Common myeloid progenitor, CD34-positive (primary cell): ENCODE measurements at places on chromosomes 5 and 9.

DNA sequence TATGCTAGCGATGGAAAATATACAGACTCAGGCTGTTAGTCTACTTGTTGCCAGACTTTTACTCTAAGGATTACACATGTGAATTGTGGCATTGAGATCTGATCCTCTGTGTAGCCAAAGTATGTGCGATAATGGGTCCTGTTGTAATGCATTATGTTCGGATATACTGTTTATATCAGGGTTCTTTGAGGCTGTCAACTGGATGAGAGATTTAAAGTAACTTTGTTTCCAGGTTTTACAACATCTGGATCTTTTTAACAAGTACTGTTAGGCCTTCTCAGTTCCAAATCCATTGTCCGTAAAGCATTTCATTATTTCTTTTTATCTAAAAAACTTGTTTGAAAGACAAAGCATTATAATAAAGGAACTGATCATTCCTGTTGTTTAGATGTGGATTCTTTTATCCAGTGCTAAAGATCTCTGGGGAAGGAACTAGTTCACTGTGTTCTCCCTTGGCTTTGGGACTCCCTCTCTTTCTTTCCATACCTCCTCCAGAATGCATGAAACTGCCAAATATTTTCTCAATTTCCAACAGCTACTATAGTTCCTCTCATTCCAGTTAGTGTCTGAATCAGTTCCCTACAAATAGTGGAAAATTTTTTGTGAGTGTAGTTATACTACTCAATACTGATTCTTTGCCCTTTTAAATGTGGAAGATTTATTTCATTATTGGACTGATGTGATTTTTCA is 68.8 kb downstream of the HACD4 start:
- no peak for DNase-seq

- DNase-seq = no peak
These were observed 97.8 kb downstream of the PAPPA start for GRCh38 chr9:116251366-116251765.

DNA sequence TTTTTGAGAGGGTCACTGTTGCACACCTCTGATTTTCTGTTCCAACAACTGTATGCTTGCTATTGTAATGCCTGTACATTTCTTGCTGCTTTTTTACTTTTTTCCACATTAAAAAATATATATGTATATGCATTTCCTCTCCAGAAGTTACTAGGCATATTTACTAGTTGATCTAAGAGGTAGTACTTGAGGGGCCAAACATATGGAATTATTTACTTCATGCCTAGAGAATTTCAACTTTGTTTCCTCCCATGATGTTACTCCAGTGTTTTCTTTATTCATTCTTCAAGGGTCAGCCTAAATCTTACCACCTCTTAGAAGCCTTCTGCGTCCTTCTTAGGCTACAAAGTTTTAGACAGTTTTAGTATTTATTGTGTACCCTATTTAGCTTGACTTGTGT is 122.7 kb downstream of the NMUR2 start:
- no peak for DNase-seq

DNA sequence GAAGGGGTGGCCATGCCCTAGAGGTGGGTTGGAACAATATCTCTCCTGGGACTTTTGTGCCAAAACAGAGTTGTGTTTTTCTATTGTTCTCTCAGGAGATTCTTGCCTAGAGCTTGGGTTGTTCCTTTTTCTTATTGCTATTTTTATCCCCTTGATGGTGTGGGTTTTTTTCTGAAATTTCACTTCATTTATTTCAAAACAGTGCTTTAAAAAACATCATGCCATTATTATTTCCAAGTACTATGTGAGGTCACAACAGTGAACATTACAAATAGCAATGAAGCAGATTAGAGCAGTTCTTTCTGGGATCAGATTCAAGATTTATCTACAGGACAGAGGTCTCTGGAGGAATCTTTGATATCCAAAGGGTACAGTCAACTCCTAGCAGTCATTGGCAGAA is 76.6 kb downstream of the ACTBL2 start:
- DNase-seq = no peak

GRCh38 chr5:139649082-139649991 is 1.2 kb downstream of the CXXC5 start:
- DNase-seq = peak; percentile 74

GRCh38 chr5:128271859-128272464 is 188.4 kb downstream of the SLC12A2 start:
- peak; percentile 10 for DNase-seq

GRCh38 chr5:180133971-180134508 is 62.5 kb upstream of the RNF130 start:
- DNase-seq = no peak
